ENCODE measurements at places on chromosomes 12 and 14.

DNA sequence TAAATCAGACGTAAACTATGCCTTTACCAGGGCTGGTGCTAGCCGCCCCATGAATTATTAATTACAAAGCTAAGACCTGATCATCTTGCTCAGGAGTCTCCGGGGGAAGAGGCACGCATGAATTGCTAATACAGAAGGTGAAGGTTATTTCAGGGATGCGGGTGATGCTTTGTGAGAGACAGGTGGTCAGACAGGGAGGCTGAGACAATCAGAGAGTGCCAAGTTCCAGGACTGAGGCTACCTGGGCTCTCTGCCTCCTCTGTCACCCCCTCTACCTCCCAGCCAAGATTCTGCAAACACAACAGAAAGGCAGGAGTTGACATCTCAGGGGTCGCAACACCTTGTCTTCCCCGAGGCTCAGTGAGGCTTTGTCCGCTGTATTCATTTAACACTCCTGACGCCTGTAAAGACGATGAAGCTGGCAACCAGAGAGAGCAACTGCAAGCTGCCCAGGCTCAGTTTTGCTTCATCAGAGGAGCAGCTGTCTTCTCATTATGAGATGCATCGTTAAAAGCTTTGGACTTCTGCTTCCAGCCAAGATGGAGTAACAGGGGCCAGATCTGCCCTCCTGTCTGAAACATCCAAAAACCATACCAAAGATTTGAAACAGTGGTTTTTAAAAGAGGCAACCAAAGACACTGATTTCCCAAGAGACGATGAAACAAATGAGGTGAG, 46.6 kb downstream of the PRIMA1 start:
- no peak for DNase-seq

- no peak for DNase-seq
Observed at GRCh38 chr12:51959211-51959610, 7.7 kb downstream of the ACVR1B start.

GRCh38 chr12:106583242-106584103, 669 bp downstream of the RFX4 start:
- no peak for DNase-seq

GRCh38 chr12:4985820-4986219, 57.9 kb upstream of the KCNA5 start:
- no peak for DNase-seq

- no peak for DNase-seq
Observed at GRCh38 chr14:45633220-45633984, 380.4 kb upstream of the MIS18BP1 start.

DNA sequence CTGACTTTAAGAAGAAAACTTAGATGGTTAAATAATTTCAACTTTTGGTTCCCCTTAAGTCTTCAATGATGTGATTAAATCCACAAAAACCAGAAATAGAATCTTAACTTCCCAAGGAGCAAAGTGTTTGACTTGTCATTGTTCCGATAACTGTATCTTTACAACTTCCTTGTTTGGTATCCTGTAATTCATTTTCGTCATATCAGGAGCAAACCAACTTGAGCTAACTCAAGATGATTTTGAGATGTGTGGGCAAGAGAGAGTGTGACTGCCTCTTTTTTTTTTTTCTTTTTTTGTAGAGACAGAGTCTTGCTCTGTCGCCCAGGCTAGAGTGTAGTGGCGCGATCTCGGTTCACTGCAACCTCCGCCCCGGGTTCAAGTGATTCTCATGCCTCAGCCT, 25.3 kb downstream of the DRAM1 start:
- no peak for DNase-seq

DNA sequence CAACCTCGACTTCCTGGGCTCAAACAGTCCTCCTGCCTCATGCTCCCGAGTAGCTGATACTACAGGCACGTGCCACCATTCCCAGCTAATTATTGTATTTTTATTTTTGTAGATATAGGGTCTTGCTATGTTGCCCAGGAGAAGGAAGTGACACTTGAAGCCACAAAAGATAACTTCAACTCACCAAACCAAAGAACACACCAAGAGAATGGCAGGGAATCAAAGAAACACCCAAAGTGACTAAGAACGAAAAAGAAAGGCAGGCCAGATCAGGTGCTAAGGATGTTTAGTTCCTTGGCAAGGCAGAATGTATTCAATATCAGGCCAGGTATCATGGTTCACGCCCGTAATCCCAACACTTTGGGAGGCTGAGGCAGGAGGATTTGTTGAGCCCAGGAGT, 10.1 kb upstream of the TPCN1 start:
- DNase-seq, result no peak
